Omental fat pad (tissue), 4 donors: ENCODE measurements at places on chromosomes 1 and 21.

DNA sequence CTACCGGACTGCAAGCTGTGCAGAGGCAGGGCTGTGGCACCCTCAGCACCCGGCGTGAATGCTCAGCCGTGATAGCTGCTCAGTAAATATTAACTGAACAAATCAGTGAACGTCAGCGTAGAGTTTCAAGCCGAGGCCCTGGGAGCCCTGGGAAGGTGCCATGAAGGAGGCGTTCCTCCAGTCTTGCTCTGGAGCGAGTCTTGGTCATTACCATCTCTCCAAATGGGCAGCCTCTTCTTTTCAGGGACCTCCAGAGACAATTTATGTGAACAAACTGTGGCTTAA lies 449.2 kb downstream of the CAMTA1 start:
- no peak for DNase-seq

DNA sequence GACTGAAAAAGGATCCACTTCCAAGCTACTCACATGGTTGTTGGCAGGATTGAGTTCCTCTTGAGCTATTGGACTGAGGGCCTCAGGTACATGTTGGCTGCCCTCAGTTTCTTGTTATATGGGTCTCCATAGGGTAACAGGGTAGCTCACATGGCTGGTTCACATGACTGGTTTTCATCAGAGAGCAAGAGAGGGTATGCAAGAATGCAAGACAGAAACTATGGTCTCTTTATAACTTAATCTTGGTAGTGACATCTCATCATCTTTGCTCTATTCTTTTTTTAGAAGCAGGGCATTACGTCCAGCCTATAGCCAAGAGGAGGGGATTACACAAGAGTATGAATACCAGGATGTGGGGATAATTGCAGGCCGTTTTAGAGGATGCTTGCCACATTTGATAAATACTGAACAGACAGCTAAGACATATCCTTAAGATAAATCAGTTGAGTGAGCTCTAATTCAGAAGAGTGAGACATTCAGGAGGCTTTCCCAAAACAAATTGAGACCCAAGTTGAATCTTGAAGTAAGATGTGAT lies 100.2 kb downstream of the HMCN1 start:
- no peak for DNase-seq

DNA sequence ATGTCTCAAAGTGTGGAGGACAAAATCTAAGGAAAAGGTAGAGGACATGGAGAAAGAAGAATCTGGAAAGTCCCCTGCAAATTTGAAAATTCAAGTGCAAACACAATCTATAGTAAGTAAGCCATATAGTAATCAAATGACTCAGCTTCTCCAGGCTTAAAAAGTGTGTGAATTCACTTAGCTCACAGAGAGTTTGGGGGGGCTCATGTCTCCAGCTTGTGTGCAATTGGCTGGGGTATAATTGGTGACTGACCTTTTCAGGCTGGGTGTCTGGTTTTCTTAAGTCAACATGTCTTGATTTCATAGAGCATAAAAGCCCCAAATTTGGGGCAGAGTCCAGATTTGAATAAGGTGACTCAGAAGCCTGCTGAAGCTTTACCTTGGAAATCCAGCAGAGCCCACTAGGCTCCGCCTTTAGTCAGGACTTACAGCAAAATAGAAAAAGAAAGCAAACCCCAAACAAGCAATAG lies 8.6 kb downstream of the CLDN14 start:
- DNase-seq = no peak

DNA sequence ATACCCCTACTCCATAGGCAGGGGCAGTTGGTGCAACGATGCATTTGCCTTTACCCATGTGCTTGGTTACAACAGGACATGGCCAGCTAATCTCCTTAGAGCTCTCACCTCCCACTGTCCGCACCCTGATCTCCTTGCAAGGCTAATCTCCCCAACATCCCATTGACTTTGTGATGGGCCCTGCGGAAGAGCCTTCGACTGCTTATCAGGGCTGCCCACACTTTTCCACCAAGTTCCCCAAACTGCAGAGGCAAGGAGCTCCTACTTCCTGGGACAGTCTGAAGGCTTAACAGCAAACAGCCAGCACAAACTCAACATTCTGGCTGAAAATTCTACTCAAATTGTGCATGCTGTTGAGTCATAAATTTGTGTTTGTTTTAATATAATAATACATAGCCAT lies 36.0 kb downstream of the C1orf94 start:
- no peak for DNase-seq

GRCh38 chr1:221411283-221411682 lies 330.6 kb downstream of the DUSP10 start:
- no peak for DNase-seq

- no peak for DNase-seq
Observed at GRCh38 chr21:34574601-34575529, 40.0 kb downstream of the RCAN1 start.

- DNase-seq = no peak
Observed at GRCh38 chr1:43997295-43997999, 6.0 kb downstream of the CCDC24 start.
